CD4-positive, alpha-beta T cell treated with Interferon gamma for 1 hour (primary cell): ENCODE measurements at places on chromosomes 11 and 22.

DNA sequence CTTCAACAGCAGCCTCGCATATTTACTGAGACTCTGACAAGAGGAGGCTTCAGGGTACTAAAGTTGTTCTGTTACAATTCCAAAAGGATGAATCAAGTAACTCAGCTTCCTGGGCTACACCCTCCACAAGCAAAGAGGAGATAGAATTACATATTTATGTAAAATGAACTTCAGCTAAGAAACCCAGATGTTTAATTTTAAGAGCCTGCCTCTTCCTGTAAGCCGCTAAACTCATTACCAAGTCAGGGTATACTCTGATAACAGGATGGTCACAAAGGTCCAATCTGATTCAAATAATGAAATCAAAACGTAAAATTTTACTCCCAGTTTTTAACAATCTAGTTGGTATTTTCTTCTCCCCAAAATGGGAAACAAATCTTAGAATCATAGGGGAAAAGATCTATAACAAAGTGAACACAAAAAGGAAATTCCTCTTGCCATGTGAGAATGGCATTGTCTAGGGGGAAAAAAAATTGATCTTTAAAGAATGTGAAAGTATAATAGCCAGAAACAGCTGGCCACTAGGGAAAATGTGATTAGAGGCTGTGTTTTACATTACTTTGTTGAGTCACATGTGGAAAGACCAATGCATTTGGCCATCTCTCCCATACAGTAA lies 30.9 kb downstream of the CHEK2 start:
- DNase-seq: no peak

GRCh38 chr11:19892387-19892786 lies 179.8 kb downstream of the NAV2 start:
- no peak for DNase-seq

DNA sequence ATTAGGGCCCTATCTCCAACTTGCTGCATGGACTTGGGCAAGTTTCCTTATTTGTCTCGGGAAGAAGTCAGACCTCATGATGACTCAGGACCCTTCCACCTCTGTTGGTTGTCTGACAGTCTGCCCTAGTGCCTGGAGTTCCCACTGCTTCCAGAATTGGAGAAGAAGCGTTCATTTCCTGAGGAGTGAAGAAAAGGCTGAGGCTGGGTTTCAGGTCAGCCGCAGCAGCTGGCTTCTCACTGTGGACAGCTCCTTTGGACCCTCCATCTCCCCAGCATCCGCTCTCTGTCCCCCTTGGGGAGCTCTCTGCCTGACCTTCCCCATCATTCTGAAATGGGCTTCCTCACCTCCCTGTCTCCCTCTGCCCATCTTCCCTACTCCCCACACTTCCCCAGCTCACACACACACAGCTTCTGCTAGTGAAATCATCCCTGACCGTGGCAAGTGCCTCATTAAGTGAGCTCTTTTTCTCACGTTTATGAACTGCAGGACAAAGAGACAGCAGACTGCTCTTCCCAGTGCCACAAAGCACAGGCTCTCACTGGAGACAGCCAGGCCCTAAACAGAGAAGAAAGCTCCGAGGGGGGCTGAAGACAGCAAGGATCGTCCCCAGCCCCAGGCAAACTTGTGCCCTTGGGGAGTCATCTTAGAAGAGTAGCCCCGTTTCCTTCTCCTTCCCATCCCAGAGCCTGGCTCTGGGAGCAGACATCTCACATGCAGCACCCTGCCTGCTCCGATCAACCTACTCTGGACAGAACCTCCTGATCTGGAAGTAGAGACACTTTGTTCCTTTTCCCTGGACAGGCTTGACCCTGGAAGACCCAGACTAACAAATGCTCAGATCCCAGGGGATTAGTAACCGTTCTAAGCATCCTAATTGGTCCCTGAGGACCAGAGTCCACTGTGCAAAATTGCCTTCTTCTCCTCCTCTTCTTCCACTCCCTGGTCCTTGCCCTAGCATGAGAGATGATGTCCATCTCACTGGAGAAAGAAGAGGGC lies 157.9 kb downstream of the FEZ1 start:
- no peak for DNase-seq

GRCh38 chr11:2269601-2270321 lies 627 bp downstream of the ASCL2 start:
- DNase-seq: peak; percentile 62

DNA sequence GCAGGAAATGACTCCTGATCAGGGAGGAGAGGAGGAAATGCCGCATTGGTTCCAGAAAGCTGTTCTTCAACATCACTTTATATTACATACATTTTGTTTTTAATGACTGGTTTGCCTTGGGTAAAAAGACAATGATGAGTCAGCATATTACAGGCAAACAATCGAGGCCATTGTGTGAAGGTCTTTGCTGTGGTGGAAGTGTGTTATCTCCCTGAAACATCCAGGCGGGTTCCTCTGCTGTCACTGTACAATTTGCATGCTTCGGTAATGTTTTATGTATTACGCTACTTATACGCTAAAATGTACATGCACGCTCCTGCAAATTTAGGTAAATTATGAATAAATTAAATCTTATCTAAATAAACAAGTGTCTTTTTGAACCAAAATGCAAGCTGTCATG lies 161.1 kb downstream of the KIRREL3 start:
- no peak for DNase-seq

- no peak for DNase-seq
Observed at GRCh38 chr11:59957094-59957493, 6.7 kb upstream of the OOSP4A start.

- no peak for DNase-seq
Observed at GRCh38 chr11:77377734-77378133, 76.2 kb upstream of the GDPD4 start.

DNA sequence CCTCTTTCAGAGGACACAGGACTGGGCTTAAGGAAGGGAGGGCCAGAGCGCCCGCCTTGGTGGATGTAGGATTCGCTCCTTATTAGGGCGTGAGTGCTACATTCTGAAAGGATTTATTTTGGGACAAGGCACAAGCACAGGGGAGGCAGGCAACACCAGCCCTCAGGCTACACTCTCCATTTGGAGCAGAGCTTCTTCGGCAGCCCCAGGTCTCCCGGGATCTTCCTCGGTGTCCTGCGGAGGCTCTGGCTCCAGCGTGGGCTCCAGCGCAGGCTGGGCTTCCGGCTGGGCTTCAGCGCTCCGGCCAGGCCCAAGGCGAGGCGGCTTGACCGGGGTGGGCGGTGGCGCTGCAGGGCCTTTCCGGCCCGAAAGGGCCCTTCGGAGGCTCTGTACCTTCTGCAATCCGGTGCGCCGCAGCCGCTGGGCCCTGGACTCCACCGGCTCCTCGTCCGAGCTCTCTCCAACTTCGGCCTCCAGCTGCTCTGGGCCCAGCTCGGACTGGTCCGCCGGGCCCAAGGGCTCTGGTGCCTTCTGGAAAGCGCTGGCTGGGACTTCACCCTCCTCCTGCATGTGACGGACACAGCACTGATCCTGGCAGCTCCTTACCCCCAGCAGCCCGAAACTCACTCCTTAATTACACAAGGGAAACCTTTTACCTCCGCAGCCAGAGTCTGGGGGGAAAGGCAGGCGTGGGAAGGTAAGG lies 1.1 kb downstream of the CAVIN3 start:
- no peak for DNase-seq

GRCh38 chr11:32510039-32510438 lies 73.6 kb upstream of the EIF3M start:
- DNase-seq: no peak

DNA sequence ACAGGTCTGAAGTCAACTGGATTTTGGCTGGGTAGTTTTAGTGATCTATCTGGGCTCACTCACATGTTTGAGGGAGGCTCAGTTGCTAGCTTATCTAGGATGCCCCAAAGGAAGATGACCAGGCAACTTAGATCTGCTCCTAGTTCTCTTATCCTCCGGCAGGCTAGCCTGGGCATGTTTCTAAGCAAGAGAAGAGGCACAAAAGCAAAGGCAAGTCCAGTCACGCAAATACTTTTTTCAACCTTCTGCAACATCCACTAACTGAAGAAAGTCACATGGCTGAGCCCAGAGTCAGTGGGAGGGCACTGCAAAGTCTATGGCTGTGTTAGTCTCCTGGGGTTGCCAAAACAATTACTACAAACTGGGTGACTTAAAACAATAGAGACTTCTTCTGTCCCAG lies 32.9 kb upstream of the FSHB start:
- DNase-seq: no peak

DNA sequence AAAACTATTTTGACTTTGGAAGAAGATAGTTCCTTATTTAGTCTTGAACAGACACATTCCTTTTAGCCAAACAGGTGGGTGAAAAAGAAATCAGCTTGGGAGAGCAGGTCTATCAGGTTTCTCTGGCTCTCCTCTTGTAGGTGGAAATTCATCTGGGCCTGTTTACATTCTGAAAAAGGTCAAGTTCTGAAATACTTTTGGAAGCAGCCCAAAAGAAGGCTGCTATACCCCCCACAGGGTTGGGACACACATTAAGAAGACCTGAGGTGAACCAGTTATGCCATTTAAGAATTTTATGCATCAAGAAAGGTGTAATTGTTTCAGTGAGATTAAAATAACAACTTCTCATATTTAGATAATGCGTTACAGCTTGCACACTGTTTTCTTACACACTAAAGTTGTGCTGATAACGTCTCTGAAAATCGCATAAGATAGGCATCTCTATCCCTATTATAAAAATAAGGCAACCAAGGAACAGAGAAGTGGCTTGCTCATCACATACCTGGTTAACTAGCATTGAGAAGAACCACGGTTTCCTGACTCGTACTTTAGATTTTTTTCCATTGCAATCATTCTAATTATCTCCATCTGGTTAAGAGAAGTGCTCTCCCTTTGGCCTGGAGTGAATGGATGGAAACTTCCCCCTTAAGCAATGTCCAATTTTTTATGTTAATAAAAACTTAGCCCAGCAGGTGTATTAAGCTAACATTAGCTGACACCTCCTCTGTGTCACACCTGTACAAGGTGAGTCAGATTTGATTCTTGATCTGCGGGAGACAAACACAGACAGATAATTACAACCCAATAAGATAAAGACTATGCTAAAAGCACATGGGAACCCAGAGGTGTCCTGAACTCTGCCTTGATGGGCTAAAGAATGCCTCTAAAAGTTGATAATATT lies 60.5 kb upstream of the UCP3 start:
- no peak for DNase-seq

DNA sequence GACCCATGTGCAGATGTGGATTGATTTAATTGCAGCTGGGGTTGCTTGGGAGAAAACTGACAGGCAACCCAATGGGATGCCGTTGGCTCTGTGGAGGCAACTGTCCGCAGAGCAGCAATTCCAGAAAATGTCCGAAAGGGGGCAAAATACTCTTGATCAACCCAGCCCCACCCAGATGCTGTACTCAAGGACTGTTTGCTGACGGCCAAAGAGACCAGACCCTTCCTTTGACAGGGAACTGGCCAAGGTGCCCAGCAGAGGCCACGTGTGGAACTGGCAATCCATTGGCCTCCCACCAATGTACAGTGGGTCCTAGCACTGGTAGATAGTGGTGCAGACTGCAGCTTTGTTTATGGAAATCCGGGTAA lies 29.7 kb upstream of the KCNA4 start:
- DNase-seq: no peak

DNA sequence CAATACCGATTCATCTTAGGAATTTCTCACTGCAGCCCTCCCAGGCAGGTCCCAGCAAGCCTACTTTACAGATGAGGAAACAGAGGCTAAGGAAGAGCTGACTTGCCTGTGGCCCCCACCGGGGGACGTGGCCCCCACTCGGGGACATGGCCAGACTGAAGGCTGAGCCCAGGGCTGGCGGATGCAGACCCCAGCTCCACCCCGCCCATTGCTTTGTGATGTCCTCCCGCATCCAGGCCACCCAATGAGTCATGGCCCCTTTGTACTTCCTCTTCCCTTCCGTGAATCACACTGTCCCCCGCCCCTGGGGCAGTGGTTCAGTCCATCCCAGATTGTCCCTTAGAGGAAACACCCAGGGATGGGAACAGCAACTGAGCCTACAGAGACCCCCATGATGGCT lies 116.0 kb upstream of the ANO1 start:
- DNase-seq: no peak

- DNase-seq: peak; percentile 68
Observed at GRCh38 chr11:1050581-1051355, 14.2 kb upstream of the MUC6 start.

DNA sequence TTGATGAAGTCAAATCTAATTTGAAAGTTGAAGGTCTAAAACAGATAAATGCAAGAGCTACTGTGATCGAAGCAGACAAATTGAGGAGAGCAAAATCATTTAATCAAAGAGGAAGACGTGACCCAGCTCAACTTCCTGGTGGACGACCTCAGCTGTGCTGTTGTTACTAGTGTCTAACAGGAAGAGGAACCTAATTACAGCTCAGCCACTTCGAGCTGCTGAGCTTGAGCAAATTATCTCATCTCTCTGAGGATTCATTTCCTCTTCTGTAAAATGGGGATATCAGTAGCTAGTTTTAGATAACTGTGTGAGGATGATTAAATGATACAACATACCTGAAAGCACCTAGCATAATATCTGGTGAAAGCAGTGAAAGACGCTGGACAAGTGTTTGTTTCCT lies 48.6 kb upstream of the OLFML1 start:
- peak; percentile 25 for DNase-seq

- no peak for DNase-seq
Observed at GRCh38 chr22:20458530-20459151, 21.0 kb upstream of the SCARF2 start.

- DNase-seq: no peak
Observed at GRCh38 chr11:66417000-66417399, 3.8 kb upstream of the NPAS4 start.

- no peak for DNase-seq
Observed at GRCh38 chr11:58659910-58660570, 37.6 kb downstream of the CNTF start.

DNA sequence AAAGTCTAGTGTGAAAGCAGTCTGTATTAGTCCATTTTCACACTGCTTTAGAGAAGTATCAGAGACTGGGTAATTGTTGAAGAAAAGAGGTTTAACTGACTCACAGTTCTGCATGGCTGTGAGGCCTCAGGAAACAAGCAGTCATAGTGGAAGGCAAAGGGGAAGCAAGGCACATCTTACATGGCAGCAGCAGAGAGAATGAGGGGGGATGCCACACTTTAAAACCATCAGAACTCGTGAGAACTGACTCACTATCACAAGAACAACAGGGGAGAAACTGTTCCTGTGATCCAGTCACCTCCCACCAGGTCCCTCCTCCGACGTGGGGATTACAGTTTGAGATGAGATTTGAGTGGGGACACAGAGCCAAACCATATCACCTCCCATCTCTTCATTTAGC lies 13.8 kb upstream of the TUBA8 start:
- DNase-seq: no peak

DNA sequence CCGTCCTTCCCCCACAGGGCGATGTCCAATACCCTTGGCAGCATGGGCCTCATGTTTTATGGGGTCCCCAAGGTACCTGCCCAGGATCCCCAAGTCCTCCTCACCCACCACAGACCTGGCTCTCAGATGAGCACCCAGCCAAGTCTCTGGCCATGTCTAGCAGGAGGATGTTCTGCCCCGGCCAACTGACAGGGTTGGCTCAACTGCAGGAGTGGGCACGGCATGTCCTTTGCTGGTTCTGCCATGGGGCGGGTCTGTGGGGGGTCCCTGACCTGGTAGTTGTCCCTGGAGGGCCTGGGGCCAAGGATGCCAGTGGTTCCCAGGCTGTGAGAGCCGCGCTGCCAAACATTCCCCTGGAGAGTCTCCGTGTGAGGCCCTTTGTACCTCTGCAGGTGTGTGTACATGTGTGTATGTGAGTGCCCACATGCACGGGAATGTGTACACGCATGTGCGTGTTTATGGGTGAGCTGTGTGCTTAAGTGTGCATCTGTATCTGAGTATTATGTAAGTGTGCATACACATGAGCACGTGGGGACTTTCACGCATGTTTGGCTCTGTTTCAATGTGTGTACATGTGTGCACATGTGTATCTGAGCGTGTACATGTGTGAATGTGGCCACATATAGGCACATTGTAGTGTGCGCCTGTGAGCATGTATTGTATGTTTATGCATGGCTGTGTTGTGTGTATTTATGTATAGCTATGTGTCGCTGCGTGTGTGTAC lies 85.5 kb downstream of the KCNQ1 start:
- DNase-seq: no peak
